ENCODE measurements at places on chromosomes 2 and 18. TPM values are rescaled to one million over a fixed set of nuclear protein-coding genes. Genes with fewer than 3 reads are reported as not detected.

GRCh38 chr18:22283397-22283796 lies 114.0 kb downstream of the GATA6 start:
- H3K4me1 ChIP-seq: no peaks in the 10 kb centered on the region
- no peaks in the 10 kb centered on the region for H3K36me3 ChIP-seq
- H3K4me3 ChIP-seq: no peak overlapping the region
- H3K27ac ChIP-seq: no peak overlapping the region
- DNase-seq: no peak

DNA sequence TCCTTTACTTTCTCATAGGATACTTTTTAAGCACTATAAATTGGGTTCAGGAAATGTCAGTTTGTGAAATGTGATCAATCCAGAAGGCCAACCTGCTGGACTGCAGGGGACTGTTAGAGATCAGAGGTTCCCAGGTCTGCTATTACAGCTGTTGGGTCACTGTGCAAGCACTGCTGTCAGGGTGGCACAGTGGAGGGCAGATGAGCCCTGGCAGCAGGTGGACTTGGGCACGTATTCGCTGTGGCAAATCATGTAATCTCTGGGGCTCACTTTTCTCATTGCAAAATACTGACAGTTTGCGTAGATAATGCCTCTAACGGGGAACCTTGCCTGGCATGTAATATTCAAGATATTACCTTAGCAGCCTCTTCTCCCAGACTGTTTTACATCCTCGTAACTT lies 18.1 kb downstream of the RAB31 start:
- DNase-seq: no peak
- 0 out of 2 replicates have a peak, but pooled peaks cover 10% of the 10 kb centered on the region for H3K4me1 ChIP-seq
- no peak overlapping the region for H3K27ac ChIP-seq
- no peaks in the 10 kb centered on the region for H3K27me3 ChIP-seq
- peaks cover 4% of the 10 kb centered on the region for H3K36me3 ChIP-seq

DNA sequence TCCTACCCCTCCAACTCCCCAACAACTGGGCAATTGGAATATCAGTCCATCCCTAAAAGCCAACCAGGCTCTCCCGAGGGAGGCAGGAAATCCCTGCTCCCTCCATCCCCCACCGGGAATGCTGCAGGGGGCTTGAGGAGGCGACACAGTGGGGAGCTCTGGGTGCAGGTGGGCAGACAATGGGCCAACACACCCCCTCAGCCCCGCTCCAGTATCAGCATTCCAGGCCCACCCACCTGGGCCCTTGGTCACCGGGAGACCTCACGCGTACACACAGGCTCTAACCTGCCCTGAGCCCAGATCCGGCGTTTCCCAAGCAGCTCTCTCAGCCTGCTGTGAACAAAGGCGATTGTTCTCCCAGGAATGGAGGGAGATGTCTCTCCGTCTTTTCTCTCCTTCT lies 37.6 kb upstream of the FZD7 start:
- no peak overlapping the region for H3K4me3 ChIP-seq
- H3K27ac ChIP-seq: no peak overlapping the region
- DNase-seq: no peak
- no peaks in the 10 kb centered on the region for H3K27me3 ChIP-seq
- H3K36me3 ChIP-seq: no peaks in the 10 kb centered on the region
- H3K4me1 ChIP-seq: no peaks in the 10 kb centered on the region

DNA sequence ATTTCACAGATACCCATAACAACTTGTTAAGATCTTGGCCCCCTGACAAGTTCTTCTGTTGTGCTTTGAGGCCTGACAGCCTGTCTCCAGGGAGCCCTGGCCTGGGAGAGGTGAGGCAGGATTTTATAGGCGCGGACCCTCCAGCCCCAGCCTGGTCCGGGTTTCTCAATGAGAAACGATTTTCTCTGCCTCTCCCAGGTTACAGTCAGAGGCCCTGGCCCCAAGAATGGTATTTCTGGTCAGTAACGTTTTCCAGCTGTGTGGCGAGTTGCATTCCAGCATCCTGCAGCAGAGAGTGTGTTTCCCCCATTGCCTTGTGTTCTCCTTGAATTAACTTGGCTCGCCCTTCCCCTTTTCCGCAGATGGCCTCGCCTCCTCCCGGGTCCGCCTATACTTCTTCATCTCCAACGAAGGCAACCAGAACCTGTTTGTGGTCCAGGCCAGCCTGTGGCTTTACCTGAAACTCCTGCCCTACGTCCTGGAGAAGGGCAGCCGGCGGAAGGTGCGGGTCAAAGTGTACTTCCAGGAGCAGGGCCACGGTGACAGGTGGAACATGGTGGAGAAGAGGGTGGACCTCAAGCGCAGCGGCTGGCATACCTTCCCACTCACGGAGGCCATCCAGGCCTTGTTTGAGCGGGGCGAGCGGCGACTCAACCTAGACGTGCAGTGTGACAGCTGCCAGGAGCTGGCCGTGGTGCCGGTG lies 3.0 kb downstream of the INHBB start:
- peaks cover 5% of the 10 kb centered on the region for H3K4me1 ChIP-seq
- H3K36me3 ChIP-seq: no peaks in the 10 kb centered on the region
- H3K27me3 ChIP-seq: peaks cover 30% of the 10 kb centered on the region
- no peak overlapping the region for H3K27ac ChIP-seq

- no peaks in the 10 kb centered on the region for H3K36me3 ChIP-seq
- no peaks in the 10 kb centered on the region for H3K27me3 ChIP-seq
- no peak overlapping the region for H3K4me3 ChIP-seq
- H3K4me1 ChIP-seq: no peaks in the 10 kb centered on the region
- no peak overlapping the region for H3K27ac ChIP-seq
These were observed 353.6 kb upstream of the FSIP2 start for GRCh38 chr2:185384822-185385560.

GRCh38 chr2:64359892-64360657 lies 93.9 kb upstream of the LGALSL start:
- no peak overlapping the region for H3K27ac ChIP-seq
- no peak for DNase-seq
- peaks cover 7% of the 10 kb centered on the region for H3K4me1 ChIP-seq
- no peaks in the 10 kb centered on the region for H3K27me3 ChIP-seq

The ADAM23 gene
- polyA plus RNA-seq: 3.6 TPM

DNA sequence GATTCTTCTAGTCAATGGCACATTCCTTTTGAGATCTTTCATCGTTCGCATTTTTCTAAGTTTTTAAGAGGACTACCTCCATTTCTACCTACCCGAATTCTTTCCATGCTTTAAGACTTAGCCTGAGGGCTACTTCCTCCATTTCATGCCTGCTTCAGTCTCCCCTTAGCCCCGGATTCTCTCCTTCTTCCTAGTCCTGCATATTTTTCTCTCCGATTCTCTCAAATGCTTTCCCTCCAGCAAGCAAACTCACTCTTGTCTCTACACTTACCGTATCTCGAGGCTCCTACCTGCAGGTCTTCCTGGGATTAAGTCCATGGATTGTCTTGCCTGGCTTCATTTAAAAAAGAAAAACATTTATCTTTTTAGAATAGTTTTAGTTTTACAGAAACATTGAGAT lies 354.4 kb downstream of the MYCN start:
- DNase-seq: no peak
- H3K4me3 ChIP-seq: no peak overlapping the region
- H3K36me3 ChIP-seq: no peaks in the 10 kb centered on the region
- H3K4me1 ChIP-seq: peaks cover 29% of the 10 kb centered on the region

DNA sequence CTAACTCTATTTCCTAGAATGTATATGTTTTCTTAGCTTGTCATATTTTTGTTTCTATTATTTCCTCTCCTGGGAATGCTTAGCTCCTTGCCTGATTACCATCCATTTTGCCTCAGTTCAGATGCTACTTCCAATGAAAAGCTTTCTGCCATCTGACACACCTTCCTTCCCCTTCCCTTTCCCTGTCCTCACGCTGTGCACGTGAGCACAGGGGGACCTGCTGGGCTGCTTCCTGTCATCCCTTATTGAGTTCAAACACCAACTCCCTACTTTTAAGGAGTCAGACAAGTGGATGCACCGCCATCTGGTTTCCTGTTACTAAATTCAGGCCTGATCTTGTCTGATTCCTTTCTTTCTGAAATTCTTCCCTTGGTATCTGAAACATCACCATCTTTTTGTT lies 2.4 kb upstream of the INO80C start:
- no peaks in the 10 kb centered on the region for H3K36me3 ChIP-seq
- no peak overlapping the region for H3K27ac ChIP-seq
- peaks cover 8% of the 10 kb centered on the region for H3K4me1 ChIP-seq
- no peak overlapping the region for H3K4me3 ChIP-seq
- DNase-seq: no peak

DNA sequence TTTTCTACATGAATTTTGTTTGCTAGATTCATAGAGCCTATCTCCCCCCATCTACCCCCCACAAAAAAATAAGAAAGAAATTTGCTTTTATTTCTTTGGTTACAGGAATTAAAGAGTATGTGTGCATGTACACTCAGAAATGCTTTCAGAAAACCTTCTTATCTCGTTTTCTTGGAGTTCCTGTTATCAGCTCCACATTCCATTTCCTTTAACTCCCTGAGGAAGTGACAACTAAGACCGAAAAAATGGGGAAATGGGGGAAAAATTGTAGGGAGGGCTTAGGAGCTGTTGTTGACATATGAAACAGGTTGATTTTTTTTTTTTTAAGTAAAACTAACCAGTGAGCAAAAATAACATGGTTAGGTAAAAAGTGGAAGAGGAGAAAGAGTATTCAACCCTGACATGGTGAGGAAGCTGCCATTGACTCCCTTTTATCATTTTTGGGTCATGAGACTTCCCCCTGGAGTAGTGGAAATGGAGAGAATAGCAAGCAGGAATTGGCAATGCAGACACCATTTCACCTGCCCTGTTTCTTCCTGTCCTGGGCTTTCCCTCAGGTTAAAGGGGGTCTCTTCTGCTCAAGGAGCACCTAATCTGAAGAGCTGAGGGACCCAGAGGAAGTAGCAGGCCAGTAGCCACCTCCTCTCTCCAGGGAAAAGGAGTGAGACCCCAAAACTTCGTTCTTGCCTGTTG lies 93.5 kb downstream of the OSBPL6 start:
- DNase-seq: no peak
- H3K4me1 ChIP-seq: no peaks in the 10 kb centered on the region
- no peaks in the 10 kb centered on the region for H3K27me3 ChIP-seq

The APCDD1 gene
- not detected for polyA plus RNA-seq

- no peaks in the 10 kb centered on the region for H3K27me3 ChIP-seq
- H3K4me1 ChIP-seq: peaks cover 7% of the 10 kb centered on the region
- H3K27ac ChIP-seq: no peak overlapping the region
- H3K36me3 ChIP-seq: no peaks in the 10 kb centered on the region
- no peak overlapping the region for H3K4me3 ChIP-seq
- no peak for DNase-seq
These were observed 39.2 kb downstream of the C2orf76 start for GRCh38 chr2:119327431-119327830.

DNA sequence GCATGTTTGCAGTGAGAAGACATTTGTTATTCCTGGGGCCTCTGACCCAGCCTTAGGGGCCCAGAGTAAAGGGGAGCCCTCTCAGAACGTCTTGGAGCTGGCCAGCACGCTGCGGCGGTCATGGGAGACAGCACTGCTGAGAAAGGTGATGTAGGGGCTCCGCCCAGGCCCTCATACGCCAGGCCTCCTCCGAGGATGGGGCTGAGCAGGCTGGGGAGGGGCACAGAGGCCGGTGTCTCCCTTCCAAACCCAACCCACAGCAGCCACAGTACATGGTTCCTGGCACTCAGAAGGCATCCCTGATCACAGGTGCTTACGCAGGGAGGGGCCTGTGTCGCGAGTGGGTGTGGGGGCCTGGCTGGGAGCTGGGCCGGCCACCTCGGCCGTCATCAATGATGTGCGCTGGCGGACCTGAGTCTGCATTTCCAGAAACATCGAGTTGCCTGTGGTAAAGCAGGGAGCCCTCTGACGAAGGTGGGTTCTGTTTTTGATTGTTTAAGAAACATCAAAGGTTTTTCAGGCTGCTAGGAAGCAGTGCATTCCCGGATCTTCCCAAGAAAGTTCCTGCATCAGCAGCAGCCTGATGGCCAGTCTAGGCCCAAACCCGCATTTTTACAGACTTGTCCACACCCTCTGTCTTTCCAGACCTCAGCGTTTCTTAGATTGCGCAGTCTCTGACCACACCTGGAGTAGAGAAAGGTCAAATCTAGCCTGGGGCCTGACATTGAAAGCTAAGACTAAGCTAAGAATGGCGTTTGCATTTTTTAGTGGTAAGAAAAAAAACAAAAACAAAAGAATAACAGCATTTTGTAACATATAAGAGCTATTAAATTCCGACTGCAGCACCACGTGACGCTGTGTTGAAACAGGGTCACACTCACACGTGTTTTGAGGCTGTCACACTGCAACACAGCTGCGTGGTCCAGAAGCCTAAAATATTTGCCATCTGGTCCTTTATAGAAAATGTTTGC lies 51.2 kb upstream of the PXDN start:
- H3K4me1 ChIP-seq: no peaks in the 10 kb centered on the region
- H3K27ac ChIP-seq: no peak overlapping the region
- no peaks in the 10 kb centered on the region for H3K27me3 ChIP-seq
- H3K36me3 ChIP-seq: no peaks in the 10 kb centered on the region
- no peak overlapping the region for H3K4me3 ChIP-seq

The UBXN2A gene
- 5.8 TPM for polyA plus RNA-seq

The UGT1A8 gene
- not detected for polyA plus RNA-seq

DNA sequence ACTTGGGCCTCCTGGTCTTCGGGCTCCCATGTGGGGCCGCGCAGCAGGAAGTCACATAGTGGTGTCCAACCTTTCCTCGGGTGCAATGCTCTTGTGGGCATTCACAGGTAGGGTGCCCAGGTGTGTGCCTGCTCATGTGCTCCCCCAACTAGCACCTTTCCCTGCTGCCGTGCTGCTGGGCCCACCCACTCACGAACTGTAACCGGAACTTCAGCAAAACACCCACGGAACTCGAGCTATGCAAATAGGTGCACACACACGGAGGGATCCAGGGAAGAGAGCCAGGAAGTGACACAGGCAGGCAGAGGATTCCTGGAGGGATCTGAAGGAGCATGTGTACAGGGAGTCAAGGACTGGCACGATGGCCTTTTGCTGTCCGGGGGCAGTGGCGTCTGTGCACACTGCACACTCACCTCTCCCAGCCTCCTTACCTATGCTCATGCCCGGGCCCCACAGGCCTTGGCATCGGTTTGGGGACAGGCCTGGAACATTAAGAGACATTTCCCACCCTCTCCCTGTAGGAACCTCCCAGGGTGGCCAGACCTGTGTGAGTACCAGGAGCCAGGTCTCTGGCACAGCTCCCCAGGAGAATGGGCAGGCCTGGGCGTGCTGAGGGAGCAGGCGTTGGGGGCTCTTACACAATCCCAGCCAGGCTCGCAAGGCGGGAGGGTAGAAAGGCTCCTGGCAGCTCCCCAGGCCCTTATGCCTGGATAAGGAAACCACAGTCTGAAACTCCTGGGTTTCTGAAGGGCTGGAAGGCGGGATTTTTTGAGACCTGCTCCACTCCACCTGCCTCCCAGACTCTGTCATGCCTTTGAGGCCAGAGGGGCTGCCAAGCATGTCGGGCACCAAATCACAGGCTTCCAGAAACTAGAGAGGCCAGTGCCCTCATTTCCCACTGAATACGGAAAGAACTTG lies 6.6 kb upstream of the PTMA start:
- no peaks in the 10 kb centered on the region for H3K27me3 ChIP-seq
- no peak overlapping the region for H3K4me3 ChIP-seq
- H3K27ac ChIP-seq: no peak overlapping the region
- no peaks in the 10 kb centered on the region for H3K4me1 ChIP-seq

GRCh38 chr2:172944022-172944793 lies 131.4 kb upstream of the MAP3K20 start:
- no peak overlapping the region for H3K4me3 ChIP-seq
- no peak for DNase-seq
- no peaks in the 10 kb centered on the region for H3K27me3 ChIP-seq

All from SK-N-SH (cell line).